ENCODE measurements at places on chromosomes 2 and 18.

- DNase-seq: no peak
Observed at GRCh38 chr2:192437653-192438052, 242.9 kb upstream of the TMEFF2 start.

- DNase-seq: no peak
Observed at GRCh38 chr2:57180678-57181077, 865.9 kb upstream of the VRK2 start.

DNA sequence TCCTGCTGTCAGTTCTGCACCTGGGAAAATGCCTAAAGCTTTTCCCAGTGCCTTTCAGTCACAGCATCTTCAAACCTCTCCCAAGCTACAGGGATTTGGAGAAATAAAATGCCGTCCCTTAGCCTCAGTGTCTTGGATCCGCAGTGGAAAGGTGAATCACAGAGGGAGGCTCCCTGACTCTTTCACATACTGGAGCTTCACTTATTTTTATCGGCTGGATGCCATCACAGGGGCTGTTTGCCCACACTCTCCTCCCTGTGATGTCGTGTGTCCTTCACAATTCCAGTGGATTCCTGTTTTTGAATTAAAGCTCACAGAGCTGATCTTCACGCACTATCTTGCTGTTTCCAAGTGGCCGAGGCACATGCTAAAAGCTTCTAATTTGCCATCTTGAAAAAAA is 1303.1 kb upstream of the DDX18 start:
- DNase-seq: no peak

DNA sequence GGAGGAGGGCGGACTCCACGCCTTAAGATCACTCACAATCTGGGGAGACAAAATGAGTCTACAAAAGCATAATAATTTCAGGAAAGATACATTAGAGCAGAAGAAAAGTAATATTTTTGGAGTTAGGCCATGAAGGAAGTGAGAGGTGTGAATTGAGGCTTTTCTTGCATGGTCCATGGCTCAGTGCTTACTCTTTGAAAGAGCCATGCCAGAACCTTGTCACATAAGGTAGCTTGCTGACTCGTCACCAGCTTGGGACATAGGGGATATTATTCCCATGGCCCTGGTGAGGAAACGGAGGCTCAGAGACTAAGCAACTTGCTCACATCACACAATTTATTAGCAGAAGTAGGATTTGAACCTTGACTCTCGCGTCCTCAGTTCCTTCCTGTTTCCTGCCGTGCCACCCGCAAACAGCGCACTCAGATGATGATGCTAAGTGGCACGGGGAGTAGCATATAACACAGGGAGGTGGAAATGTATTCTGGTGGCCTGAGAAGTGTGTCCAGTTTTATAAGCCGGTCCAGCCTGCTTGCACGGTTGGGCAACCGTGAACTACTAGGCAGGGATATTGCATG is 312.2 kb upstream of the EPAS1 start:
- DNase-seq: no peak

GRCh38 chr2:165312999-165313398 is 73.8 kb downstream of the SCN2A start:
- DNase-seq: no peak

GRCh38 chr18:74505776-74506175 is 9.6 kb downstream of the CNDP2 start:
- DNase-seq: no peak

GRCh38 chr2:232361646-232362045 is 16.9 kb upstream of the ALPP start:
- DNase-seq: no peak

GRCh38 chr2:28128281-28128950 is 237.9 kb downstream of the BABAM2 start:
- peak; percentile 58 for DNase-seq

- no peak for DNase-seq
Observed at GRCh38 chr2:57126410-57126809, 920.2 kb upstream of the VRK2 start.

GRCh38 chr2:144943986-144944385 is 424.1 kb upstream of the ZEB2 start:
- peak; percentile 73 for DNase-seq

GRCh38 chr18:3839581-3839981 is 389.6 kb downstream of the TGIF1 start:
- no peak for DNase-seq

DNA sequence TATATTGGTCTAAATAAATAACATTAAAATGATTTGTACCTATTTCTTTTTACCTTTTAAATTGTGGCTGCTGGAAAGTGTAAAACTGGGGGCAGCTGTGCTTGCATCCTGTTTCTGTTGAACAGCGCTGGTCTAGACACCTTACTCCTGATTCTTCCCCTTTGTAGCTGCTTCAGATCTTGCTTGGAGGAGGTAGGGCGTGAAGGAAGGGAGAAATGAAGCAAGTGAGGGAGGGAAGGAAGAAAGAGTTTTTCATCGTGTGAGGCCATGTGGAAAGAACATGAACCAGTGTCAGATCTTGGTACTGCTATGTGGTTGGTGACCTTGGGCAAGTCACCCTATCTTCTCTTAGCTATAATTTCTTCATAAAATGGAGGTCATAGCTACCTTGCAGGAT is 89.0 kb upstream of the SEC11C start:
- DNase-seq: no peak

- DNase-seq: no peak
Observed at GRCh38 chr2:8241317-8241716, 440.5 kb upstream of the ID2 start.

GRCh38 chr2:157460384-157460837 is 16.5 kb upstream of the CYTIP start:
- DNase-seq: peak; percentile 35

DNA sequence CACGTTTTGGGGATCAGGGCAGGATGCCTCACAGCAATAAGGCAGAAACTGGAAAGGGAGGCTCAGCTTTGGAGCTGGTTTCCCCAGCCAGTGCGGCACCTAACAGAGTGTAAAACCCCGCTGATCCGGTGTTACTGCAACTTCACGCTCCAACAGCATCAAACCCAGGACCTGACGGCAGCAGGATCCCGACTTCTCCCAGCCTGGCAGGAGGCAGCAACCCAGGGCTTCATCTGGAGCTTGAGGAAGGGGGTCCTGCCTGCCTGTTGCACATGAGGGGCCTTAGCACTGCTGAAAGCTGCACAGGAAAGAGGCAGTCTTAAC is 209.8 kb downstream of the MGAT5 start:
- no peak for DNase-seq

GRCh38 chr2:214203214-214203613 is 207.6 kb upstream of the VWC2L start:
- DNase-seq: no peak

- no peak for DNase-seq
Observed at GRCh38 chr2:129491308-129491707, 488.2 kb upstream of the RAB6C start.

GRCh38 chr2:242011991-242012764 is 142.6 kb downstream of the RTP5 start:
- no peak for DNase-seq

GRCh38 chr2:111623380-111623779 is 260.6 kb downstream of the ANAPC1 start:
- no peak for DNase-seq

DNA sequence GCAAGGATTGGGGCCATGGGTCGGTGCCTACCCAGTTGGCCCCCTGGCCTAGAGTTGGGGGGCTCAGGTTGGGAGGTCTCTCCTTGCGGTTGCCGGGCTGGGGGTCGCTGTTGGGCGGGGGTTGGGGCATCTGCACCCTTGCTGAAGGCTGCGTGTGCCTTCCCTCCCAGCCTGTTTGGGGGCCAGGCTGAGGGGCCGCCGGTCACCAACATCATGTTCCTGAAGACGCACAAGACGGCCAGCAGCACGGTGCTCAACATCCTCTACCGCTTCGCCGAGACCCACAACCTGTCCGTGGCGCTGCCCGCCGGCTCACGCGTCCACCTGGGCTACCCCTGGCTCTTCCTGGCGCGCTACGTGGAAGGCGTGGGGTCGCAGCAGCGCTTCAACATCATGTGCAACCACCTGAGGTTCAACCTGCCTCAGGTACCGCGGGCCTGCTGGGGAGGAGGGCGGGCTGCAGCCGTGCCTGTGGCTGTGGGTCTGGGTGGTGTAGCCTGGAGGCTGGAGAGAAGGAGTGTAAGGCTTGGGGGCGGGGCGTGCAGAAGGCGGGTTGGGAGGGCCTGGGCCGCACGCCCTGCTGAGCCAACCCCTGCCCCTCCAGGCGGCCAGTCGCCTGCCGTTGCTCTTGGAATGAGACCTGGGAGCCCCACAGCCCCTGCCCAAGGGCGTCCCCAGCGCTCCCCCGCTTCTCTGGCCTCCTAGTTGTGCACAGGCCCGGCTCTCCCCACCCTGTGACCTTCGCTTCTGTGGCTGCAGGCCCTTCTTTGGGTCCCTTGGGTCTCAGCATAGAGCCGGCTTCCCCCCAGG is 7.2 kb upstream of the NEU4 start:
- no peak for DNase-seq

- no peak for DNase-seq
Observed at GRCh38 chr2:130389358-130389757, 33.5 kb downstream of the PTPN18 start.

DNA sequence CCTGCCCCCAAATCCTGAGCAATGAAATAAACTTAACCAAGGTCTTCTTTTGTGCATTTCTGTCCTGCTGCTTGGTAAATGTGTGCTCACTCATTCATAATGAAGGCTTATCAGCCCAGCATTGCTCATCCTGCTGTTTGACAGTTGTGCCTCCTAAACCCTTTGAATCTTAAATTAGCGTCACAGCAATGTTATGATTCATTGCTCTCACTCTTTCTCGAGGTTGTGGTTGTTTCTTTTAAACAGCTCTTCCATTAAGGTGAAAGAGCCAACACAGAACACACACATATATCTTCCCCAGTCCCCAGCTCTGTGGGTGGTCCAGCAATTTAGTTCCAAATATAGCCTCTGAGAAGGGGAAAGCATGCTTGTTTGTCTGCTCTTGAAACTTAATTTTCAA is 84.0 kb downstream of the EVA1A start:
- DNase-seq: peak; percentile 3

- DNase-seq: no peak
Observed at GRCh38 chr2:223071139-223071538, 19.1 kb downstream of the KCNE4 start.

DNA sequence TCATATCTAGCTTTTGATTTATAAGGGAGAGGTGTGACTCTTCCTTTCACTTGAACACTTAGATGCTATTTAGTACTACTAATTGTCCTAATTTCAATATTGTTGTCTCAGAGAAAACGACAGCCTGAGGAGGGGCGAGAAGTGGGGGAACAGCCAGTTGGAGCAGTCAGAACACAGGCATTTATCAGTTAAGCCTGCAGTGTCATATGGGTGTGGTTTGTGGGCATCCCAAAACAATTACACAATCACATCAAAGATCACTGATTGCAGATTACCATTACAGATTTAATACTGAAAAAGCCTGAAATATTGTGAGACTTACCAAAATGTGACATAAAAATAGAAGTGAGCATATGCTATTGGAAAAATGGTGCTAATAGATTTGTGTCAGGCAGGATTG is 15.8 kb downstream of the TMEM131 start:
- DNase-seq: no peak

DNA sequence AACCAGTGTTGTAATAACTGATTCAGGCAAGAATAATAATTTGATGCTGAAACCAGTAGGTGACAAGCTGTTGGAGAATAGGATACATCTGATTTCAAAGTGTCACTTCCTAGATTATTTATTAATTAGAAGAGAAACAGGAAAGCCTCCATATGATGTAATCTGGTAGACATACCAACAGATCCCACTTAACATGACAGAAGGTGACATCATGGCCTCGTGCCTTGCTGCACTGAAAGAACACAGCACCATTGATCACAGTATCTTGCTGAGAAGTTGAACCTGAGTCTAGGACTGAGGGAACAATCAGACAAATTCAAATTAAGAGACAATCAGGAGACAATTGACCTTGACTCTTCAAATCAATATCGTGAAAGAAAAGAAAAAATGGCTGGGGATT is 131.6 kb upstream of the DLGAP1 start:
- no peak for DNase-seq

DNA sequence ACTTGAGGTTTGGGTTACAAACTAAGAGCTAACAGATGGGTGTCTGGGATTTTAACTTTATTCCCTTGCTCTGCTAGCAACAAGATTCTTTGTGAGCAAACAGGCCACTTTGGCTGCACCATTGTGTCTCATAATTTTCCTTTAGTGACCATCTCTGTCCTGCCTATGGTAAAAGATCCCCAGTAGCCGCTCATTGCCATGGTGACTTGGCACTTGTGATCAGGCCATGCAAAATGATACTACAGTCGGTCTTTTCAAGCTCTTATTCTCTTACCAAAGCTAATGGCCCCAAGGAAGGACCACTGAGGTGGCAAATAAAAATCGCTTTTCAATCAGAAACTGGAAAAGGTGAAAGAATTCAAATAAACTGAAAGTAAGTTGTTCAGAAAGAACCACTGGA is 836.9 kb downstream of the MBD2 start:
- no peak for DNase-seq

DNA sequence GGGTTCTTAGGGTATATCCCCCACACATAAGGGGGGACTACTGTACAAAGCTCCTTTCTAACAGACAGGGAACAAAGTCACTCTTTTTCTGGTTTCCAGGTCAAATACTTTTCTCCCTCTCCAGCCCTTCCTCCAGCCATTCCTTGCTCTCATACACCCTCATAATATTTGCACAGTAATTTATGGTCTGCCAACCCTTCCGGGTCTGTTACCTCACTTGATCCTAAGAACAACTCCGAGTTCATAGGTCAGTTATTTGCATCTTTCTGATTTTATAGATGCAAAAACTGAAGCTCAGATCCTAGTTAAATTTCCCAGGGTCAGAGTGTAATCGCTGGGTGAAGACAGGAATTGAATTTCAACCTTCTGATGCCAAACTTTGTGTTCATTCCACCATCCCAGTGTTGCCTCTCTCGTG is 14.8 kb upstream of the MATN3 start:
- DNase-seq: peak; percentile 33

DNA sequence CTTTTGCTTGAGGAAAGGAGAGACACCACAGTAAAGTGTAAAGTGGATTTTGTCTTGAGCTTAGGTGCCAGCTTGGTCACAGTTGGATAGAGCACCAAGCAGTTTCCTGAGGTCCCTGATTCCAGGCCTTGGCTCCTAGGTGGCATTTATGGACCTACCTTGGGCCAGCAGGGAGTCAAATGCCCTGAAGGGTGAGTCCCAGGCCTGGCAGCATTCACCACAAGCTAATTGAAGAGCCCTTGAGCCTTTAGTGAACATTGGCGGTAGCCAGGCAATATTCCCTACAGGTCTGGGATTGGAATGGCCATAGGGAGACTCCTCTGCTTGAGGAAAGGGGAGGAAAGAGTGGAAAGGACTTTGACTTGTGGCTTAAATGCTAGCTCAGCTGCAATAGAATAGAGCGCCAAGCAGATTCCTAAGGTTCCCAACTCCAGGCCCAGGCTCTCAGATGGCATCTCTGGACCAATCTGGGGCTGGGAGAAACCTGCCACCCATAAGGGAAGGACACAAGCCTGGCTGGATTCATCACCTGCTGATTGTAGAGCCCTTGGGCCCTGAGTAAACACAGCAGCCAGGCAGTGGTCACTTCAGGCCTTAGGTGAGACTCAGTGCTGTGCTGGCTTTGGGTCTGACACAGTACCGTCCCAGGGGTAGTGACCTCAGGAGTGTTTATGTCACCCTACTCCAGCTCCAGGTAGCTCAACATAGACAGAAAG is 137.5 kb upstream of the OTOS start:
- DNase-seq: no peak

GRCh38 chr2:26462511-26463243 is 15.2 kb downstream of the OTOF start:
- peak; percentile 77 for DNase-seq

Data from cardiac fibroblast (primary cell).